Activated naive CD4-positive, alpha-beta T cell (primary cell): ENCODE measurements at places on chromosomes 6 and 20.
A peak's percentile ranks its signal among the peaks of the same experiment; 100 is the strongest.

- DNase-seq, result no peak
Observed at GRCh38 chr6:102553214-102553613, 1159.7 kb downstream of the GRIK2 start.

GRCh38 chr20:50572938-50573777, 63.0 kb downstream of the PTPN1 start:
- no peak for DNase-seq

DNA sequence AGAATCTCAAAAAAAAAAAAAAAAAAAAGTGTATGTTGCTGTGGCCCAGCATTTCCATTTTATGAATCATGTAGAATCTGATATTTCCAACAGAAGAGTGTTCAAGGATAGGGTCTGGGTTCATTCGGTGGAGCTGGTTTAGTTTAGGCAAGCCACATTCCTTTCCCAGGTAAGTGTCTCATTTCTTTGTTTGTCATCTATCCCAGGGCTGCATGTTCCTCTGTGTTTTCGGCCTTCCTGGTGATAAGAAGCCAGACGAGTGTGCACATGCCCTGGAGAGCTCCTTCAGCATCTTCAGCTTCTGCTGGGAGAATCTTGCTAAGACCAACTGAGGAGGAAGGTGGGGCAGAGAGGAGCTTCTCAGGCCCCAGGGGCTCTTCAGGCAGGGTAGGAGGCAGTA, 38.2 kb downstream of the NFYA start:
- DNase-seq, result no peak

- no peak for DNase-seq
Observed at GRCh38 chr6:26158581-26159356, 71.5 kb downstream of the HFE start.

DNA sequence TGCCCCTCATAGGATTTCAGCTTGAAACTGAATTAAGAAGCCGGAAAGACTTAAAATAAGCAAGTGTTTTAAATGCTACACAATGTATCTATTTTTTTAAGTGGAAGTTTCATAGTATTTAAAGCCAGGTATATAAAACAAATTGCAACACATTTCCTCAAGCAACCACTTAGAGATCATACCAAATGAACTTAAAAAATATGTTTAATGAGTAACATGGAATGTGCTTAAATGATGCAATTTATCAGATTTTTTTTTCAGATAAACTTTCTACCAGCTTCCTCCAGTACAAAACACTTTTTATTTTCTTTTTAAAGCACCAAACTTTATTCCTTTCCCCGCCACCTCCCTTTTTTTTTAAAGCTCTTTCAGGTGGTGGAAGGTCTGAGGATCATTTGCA, 534.3 kb downstream of the BMP2 start:
- DNase-seq, result no peak

GRCh38 chr6:38110481-38110971, 291.0 kb downstream of the ZFAND3 start:
- DNase-seq, result no peak

DNA sequence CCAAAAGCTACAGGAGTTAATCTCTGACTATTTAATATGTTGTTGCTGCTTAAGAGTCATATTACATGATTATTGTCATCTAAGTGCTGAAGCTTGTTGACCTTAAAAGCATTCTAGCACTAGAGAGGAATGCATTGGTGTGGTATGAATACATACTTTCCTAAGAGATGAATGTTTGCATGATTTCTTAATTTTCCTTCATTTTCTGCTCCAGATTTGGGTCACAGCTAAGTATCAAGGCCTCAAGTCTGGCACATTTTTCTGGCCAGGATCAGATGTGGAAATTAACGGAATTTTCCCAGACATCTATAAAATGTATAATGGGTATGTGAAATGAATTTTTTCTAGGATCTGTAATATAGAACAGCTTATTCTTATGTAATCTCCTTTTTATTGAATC, 53.6 kb downstream of the ENPP1 start:
- DNase-seq, result no peak

- DNase-seq, result no peak
Observed at GRCh38 chr6:128074567-128074966, 173.7 kb upstream of the THEMIS start.

DNA sequence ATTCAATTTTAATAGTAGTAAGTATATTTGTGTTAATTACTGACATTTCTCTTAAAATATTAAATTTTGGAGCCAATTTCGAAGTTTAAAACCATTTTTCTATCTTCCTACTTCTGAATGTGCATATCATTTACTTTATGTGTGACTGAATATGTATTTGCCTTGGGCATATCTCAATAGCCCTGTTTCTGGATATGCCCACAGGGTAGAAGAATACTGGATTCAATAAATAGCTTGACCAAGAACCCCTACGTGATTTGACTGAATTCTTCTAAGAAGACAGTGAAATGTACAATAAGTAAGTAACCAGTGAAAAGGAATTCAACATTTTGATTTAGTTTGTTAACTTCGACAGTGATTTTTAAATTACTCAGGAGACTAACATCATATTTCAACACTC, 7.8 kb downstream of the HMGN3 start:
- DNase-seq, result no peak

- DNase-seq, result no peak
Observed at GRCh38 chr6:8108031-8108660, 5.8 kb upstream of the EEF1E1 start.

GRCh38 chr6:151847064-151847463, 39.6 kb downstream of the ESR1 start:
- DNase-seq, result no peak

DNA sequence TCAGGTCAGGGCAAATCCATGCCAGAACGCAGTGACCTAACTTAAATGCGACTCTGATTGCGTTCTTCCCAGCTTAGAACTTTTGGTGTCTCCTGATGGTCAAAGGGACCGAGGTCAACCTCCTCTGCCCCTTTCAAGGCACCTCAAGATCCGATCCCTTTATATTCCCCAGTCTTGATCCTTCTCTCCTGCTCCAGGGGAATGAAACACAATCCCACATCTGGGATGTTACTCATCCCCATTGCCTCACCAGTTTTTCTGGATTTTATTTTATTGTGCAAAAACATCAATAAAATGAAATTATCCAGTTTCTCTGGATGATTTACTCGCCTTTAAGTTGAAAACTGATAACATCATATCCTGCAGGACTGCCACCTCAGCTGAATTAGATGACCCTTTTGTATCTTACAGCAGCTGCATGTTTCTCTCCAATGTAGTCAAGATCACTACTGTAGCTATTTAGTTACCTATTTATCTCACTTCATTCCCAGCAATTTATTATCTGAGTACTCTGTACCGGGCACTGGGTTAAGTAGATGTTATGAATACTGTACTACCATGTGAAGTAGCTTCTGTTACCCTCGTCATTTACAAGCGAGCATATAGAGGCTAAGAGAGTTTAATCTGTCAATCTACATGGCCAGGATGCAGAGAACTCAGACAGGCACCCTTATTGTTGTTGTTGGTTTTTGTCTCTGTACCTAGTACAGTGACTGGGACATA, 44.0 kb downstream of the IRAK1BP1 start:
- no peak for DNase-seq

DNA sequence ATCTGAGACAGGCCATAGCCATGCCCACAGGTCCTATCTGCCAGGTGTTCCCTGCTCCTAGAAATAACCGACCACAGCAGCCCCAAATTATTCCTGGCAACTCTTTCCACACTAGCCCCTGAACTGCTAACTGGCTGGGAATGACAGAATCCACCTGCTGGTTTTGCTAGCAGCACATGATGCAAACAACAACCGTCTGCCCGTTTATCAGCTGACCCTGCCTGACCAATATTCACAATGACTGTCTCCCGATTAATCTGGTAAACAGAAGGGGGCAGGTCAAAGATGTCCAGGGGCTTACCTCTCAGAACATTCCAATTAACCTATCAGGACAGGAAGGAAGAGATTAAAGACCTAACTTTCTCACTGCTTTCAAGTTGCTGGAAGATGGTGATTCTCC, 101.5 kb downstream of the NRSN1 start:
- DNase-seq, result no peak

GRCh38 chr6:126959765-126960164, 158.7 kb upstream of the RSPO3 start:
- DNase-seq, result no peak

GRCh38 chr6:143741480-143741879, 63.7 kb downstream of the PHACTR2 start:
- DNase-seq, result no peak

DNA sequence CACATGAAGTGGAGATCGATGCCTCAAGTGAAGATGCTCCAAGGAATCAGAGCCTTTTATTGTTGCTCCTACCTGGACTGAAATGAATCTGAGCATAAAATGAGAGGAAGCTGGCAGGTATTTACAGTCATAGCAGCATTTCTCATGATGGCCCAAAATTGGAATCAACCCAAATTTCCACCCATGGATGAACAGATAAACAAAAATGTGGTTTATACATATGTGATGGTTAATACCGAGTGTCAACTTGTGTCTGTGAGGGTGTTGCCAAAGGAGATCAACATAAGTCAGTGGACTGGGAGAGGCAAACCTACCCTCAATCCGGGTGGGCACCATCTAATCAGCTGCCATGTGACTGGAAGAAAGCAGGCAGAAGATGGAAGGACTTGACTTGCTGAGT, 178.2 kb downstream of the PTPRT start:
- no peak for DNase-seq

- DNase-seq, result no peak
Observed at GRCh38 chr20:25247518-25247955, 348 bp upstream of the PYGB start.

GRCh38 chr20:54984104-54984448, 508.7 kb downstream of the DOK5 start:
- no peak for DNase-seq

- no peak for DNase-seq
Observed at GRCh38 chr20:11483697-11484096, 434.0 kb upstream of the BTBD3 start.

DNA sequence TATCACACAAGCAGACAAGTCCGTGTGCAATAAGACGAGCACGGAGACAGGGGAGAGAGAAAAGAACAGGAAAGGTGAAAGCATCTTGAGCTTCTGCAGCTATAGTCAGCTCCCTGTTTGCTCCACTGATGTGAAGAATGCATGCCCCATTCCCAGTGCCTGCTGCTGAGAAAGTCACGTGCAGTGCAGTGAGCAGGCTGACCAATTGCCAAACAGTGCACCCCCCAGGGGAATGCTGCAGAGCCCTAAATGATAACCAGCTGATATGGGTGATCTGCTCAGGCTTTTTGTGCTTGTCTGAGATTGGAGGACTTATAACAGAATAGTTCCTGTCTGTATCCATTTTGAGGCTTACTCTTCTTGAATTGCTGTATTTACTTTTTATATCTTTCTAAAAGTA, 121.5 kb downstream of the PACRG start:
- no peak for DNase-seq

- no peak for DNase-seq
Observed at GRCh38 chr6:64012351-64013001, 376.9 kb downstream of the PHF3 start.

- DNase-seq, result no peak
Observed at GRCh38 chr20:49529470-49529869, 38.5 kb downstream of the PTGIS start.

GRCh38 chr6:106997392-106998158, 23.0 kb upstream of the CD24 start:
- DNase-seq, result peak; percentile 4

- DNase-seq, result no peak
Observed at GRCh38 chr20:4406627-4407026, 315.1 kb upstream of the PRND start.

- DNase-seq, result no peak
Observed at GRCh38 chr20:35654415-35654814, 10.3 kb downstream of the CPNE1 start.

DNA sequence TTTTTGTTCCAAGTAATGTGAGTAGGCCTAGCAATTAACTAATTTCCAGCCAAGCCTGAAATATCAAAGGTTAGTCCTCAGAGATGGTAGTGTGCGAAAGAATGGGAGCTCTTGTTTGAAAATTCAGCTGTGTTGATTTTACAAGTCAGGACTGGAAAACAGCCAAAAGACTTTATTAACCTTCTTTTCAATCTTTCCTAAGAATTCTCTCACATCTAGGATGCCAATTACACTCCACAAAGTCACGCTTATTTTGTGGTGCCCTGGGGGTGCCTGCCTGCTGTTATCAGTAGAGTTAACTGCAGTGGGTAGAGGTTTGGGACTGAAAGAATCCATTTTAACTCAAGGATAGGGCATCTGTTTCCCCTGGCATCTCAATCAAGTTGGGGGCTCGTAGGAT, 30.7 kb upstream of the MAP3K4 start:
- DNase-seq, result no peak

DNA sequence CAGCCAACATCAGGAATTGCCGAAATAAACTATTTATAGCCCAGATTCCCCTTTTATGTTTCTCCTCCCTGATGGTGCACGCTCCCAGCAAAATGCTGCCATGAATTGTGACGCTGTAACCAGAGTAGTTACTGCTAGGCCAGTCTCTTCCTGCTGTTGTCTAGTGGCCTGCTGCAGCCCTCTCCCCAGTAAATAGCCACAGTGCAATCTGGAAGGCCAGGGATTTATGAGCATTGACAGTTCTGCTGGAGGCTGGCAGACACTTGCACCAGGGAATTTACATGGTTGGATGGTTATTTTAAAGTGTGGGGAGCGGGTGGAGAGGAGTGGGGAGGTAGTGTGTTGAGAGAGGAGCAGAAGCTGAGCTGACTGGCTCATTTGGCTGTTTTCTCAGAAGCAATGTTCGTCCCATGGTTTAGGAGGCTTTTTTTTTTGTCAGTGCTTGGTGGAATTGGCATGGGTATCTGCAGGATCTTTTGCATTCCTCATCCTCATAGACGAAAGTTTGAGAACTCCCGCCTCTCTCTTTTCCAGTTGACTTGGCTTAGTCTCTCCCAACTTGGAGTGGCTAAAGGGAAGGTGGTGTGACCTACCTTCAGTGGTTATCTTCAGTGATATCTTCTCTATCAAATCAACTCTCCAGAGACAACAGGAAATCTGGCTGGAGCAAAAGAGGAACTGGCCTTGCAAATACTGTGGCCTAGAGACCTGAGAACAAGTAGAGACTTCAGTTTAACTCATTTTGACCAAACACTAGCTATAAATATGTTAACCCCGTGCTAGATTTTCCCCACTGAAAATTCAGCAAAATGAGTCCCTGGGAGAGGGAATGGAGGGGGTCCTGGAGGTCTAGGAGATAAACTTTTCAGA, 99.3 kb upstream of the VSTM2L start:
- DNase-seq, result no peak

DNA sequence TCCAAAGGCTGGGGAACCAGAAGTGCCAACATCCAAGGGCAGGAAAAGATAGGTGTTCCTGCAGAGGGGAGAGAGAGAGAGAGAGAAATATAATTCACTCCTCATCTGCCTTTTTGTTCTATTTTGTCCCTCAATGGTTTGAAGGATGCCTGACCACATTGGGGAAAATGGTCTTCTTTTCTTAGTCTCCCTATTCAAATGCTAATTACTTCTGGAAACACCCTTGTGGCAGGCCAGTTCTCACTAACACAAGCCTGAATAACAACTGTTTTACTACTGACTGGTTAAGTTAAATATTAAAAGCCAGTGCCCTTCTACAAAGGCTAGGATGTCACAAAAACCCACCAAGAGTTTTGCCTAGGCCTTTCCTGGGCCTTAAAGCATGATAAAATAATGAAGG, 425.4 kb upstream of the HTR1E start:
- no peak for DNase-seq
